ENCODE measurements at places on chromosomes 13 and 19.

DNA sequence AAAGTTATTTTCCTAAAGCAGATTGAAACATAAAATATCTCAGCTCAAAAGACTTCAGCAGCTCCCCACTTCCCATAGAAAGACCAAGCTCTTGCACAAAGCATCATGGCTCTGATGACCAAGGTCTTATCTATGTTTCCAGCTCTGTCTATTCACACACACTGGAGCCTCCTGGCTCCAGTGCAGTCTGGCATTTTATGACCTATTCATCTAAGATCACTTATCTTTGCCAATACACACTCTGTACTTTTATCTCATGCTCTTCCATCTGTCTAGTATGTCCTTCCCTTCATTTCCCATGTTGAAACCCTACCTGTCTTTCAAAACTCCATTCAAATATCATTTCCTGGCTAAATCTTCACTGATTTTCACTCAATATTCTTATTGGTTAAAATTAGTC lies 74.4 kb downstream of the FGF9 start:
- no peak for DNase-seq

- no peak for DNase-seq
These were observed at the start of gene N4BP2L1 for GRCh38 chr13:32427852-32428580. N4BP2L1 (minus strand) TSS chr13:32428130; CDS start chr13:32428082, 48 bp downstream.

DNA sequence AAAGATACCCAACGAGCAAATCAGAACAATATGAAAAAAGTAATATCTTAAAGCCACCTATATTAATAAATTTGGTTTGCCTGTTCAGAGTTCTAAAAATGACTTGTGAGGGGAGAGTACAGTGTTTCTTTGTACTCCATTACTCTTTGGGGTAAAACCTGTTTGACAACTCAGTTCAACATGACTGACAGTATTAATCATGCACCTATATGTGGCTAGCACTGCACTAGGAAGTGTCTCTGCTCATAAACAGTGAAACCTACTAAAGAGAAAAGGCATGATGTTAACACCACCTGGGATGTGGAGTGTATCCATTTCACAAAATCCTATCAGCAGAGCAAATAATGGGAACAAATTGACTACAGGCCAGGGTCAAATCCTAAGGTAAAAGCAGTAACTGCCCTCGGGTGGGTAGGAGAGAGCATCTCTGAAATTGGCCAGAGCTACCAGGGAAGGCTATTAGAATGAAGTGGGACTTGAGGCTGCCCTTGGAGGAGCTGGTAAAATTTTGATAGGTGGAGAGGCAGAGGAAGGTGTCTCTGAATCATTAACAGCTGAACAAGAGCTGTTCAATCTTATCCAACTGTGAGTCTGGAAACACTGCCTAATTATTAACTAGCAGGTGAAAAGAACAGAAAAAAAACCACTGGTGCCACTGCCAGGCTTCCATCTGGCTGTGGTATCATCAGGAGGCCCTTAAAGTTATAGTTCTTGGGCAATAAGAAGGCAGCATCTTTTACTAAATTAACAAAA lies 365.1 kb downstream of the DNAJC15 start:
- DNase-seq, result no peak

- no peak for DNase-seq
These were observed 113.6 kb downstream of the ATP11A start for GRCh38 chr13:112803422-112803821.

GRCh38 chr19:7415857-7416371 lies 67.2 kb downstream of the ARHGEF18 start:
- no peak for DNase-seq
